ENCODE measurements at places on chromosomes 4 and X.

DNA sequence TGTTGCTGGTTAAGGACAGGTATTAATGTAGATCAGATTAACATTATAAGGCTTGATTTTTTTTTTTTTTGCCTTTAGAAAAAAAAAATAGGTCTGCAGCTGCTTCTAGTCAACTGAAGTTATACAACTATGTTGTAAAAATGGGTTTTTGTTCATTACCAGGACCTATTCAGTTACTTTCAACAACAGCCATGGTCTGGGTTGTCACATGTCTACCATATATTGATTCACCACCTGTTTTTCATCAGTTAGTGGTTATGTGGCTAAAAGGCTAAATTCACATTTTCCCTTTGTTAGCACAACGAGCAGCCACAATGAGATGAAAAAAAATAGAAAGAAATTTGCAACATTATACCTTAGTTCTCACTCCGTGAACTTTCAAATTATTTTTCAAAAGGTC lies 45.5 kb downstream of the GLRB start:
- DNase-seq: no peak

DNA sequence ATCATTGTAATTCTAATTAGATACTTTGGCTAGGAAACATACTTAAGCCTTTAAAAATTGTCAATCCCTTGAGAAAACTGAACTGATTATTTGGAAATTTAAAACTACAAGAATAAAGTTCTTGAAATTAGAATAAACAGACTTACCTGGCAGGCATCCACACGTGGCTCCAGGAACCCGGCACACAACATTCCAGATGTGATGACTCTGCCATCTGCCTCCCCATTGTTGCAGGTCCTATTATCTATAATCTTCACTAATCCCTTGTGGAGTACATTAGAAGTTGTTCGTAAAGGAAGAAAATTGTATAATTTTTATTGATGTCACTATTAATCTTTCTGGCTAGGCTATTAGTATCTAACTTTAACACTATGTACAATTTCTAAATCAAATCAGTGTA lies 16.2 kb upstream of the GNRHR start:
- DNase-seq: no peak

- DNase-seq: no peak
Measured at GRCh38 chrX:53155512-53156206, 61.7 kb downstream of the KANTR start.

DNA sequence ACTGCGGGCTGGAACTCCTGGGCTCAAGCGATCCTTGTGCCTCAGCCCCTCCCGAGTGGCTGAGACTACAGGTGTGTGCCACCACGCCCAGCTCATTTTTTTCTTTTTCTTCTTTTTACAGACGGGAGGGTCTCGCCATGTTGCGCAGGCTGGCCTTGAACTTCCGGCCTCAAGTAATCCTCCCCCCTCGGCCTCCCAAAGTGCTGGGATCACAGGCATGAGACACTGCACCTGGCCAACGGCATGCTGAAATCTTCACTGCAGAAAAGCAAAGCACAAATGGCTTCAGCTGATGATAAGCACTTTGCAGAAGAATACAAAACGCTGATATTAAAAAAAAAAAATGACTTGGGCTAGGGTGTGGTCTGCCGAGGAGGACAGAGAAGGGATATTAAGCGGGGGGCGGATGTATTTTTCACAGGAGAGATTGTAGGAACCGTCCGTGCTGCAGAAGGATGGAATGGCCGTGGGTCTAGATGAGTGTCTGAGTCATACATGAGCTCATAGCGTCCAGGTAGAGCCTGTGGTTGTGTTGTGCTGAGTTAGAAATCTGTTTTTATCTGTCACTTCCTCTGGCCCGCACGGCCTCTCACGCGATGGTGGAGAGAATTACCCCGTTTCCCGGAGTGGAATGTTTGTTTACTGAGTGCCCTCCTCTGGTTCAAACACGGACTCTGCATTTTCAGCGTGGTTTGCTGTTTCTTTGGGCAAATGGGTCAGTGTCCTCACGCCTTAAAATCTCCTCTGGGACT lies 8.5 kb upstream of the AKAP17A start:
- no peak for DNase-seq

- no peak for DNase-seq
Measured at GRCh38 chrX:22148565-22148964, 116.4 kb downstream of the PHEX start.

GRCh38 chr4:70901607-70901983 lies 574 bp upstream of the MOB1B start:
- DNase-seq: no peak

DNA sequence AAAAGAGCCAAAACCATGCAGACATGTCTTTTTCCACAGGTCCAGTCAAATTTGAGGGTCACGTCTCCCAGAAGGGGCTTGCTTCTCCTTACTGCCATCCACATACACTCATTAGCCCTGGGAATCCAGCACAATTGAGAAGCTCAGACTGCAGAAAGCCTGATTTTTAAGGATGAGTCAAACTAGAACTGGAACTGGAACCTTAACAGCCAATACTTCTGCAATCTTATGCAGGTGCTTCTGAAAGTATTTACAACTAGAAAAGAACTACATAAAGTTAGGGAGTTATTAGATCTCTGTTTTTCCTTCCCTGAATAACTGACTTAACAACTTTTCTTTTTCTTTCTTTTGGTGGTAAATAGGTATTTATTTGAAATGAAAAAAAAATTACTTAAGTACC lies 86.3 kb downstream of the CDS1 start:
- no peak for DNase-seq

GRCh38 chr4:165299399-165300060 lies 27.9 kb upstream of the MSMO1 start:
- no peak for DNase-seq

DNA sequence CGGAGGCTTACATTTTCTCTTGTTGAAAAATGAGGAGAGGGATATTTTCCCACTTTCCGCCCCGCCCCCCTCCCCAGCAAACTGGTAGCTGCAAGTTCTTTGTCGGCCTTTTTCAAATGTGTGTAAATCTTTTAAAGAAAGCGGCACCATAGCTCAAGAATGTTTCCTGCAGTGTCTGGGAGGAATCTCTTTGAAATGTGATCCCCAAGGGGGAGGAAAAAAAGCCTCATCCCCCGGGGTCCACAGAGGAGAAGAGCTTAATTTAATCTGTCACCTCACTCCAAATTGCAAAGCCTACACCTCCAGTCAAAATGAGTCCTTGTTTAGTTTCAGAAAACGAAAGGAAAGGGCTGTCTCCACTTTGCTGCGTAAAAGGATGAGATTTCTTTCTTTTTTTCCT lies 34.8 kb downstream of the ASMT start:
- DNase-seq: no peak

- DNase-seq: no peak
Measured at GRCh38 chr4:118774989-118775388, 60.9 kb downstream of the SEC24D start.

GRCh38 chrX:69066966-69067525 lies 98.2 kb downstream of the PJA1 start:
- DNase-seq: no peak

GRCh38 chr4:88818631-88819470 lies 121.2 kb upstream of the NAP1L5 start:
- no peak for DNase-seq

DNA sequence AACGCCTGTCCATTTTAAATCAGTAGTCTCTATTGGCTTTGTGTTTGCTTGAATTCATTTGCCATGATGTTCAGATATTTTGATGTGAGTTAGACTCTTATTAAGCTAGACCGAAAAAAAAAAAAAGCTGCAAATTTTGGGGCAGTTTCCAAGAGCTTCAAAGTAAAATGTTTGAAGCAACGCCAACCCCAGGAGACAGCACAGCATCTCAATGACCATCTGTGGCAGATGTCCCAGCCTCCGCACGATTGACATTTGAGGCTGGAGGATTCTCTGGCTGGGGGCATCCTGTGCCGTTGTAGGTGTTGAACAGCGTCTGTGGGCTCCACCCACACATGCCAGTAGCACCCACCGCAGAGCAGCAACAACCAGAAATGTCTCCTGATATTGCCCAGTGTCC lies 17.1 kb upstream of the ARSF start:
- DNase-seq: no peak

- no peak for DNase-seq
Measured at GRCh38 chrX:39150220-39150619, 349.0 kb downstream of the MID1IP1 start.

GRCh38 chr4:91963486-91963885 lies 340.3 kb upstream of the GRID2 start:
- DNase-seq: no peak

GRCh38 chr4:2813446-2814405 lies 20.8 kb downstream of the SH3BP2 start:
- no peak for DNase-seq

DNA sequence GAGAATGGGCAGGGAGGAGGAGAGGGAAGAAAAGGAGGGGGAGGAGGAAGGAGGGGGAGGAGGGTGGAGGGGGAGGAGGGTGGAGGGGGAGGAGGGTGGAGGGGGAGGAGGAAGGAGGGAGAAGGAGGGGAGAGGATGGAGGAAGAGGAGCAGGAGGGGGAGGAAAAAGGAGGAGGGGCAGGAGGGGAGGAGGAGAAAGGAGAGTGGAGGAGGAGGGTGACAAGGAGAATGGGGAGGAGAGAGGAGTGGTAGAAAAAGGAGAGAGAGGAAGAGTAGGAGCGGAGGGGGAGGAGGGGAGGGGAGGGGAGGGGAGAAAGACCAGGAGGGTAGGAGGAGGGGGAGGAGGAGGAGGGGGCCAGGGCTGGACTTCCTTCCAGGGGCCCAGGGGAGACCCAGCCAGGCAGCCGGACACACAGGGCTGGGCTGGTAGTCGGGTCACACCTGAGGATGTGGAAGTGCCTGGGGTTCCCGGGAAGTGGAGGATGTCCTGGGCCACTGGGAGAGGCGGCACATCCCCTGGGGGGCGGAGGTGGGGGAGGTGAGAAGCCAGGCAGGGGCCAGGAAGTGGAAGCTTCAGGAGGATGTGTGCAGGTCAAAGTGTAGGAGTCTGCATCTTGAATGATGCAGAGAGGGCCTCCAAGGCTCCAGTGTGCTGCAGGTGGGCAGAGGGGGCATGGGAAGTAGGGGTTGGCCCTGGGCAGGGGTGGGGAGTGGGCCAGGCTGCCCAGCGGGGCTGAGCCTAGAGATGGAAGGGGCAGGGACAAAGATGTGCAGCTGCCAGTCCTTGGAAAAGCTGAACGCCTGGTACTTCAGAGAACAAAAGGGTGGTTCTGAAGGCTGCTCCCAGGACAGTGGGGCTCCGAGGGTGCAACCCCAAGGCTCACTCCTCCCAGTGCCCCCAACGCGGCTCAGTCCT lies 18.8 kb downstream of the IL3RA start:
- no peak for DNase-seq

DNA sequence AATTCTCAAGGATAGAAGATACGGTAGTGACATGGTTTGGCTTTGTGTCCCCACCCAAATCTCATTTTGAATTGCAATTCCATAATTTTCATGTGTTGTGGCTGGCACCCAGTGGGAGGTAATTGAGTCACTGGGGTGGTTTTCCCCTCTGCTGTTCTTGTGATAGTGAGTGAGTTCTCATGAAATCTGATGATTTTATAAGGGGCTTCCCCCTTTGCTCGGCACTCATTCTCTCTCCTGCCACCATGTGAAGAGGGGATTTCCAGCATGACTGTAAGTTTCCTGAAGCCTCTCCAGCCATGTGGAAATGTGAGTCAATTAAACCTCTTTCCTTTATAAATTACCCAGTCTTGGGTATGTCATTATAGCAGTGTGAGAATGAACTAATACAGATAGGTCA lies 8.5 kb upstream of the SPANXN4 start:
- no peak for DNase-seq
